ENCODE measurements at places on chromosomes 2 and 18.

GRCh38 chr2:101356521-101356920 lies 30.8 kb downstream of the CREG2 start:
- DNase-seq: no peak

GRCh38 chr18:54466248-54467005 lies 108.7 kb downstream of the C18orf54 start:
- DNase-seq: no peak

DNA sequence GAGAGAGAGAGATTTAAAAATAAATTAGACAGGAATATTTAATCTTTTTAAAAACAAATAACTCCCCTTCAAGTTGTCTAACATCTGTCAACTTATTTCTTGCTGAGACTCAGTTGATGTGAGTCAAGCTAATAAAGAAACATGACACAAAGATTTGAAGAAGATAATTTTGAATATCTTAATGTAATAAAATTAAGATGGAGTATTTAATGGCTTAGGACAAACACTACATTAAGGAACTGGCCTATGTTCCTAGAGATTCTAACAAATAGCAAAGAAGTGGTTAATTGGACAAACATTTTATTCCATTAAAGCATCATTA lies 134.0 kb downstream of the INSIG2 start:
- DNase-seq: no peak

DNA sequence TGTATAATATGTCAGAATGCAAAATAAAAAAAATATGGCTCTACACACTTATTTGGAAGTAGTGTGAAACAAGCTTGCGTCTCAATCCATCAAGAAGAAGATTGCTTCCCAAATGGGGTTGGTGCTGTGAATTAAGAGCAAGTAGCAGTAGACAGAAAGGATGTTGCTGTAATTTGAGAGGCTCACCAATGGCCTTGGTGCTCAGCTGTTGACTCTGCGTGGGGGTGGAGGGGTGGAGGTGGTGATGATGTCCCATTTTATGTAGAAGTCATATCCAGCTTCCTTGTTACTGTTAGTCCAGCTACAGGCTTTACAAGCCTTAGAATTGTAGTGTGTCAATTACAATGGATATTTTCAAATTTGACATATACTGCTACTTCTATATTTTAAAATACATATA lies 223.4 kb upstream of the RND3 start:
- no peak for DNase-seq

DNA sequence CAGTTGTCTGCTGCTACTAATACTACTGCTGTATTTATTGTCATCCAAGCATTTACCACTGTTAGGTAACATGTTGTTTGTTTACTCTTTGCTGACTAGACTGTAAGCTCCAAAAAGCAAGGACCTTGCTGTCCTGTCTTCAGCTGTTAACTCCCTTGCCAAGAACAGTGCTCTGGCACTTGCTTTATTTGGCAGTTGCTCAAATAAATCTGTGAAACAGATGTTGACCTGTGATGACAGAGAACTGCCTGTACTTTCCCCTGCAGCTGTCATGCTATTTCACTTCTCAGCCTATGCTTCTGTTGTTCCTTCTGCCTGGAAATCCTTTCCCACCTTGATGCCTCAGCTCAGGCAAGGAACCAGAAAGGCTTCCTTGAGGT lies 181.2 kb downstream of the ATAD2B start:
- no peak for DNase-seq

GRCh38 chr2:201900362-201900761 lies 94.0 kb downstream of the CDK15 start:
- no peak for DNase-seq

GRCh38 chr2:75525434-75526310 lies 35.1 kb downstream of the EVA1A start:
- no peak for DNase-seq

- DNase-seq: no peak
Observed at GRCh38 chr2:127140538-127140937, 33.6 kb upstream of the BIN1 start.

GRCh38 chr2:205235434-205235833 lies 446.9 kb upstream of the NRP2 start:
- no peak for DNase-seq

GRCh38 chr2:60504049-60504448 lies 49.4 kb downstream of the BCL11A start:
- DNase-seq: no peak

DNA sequence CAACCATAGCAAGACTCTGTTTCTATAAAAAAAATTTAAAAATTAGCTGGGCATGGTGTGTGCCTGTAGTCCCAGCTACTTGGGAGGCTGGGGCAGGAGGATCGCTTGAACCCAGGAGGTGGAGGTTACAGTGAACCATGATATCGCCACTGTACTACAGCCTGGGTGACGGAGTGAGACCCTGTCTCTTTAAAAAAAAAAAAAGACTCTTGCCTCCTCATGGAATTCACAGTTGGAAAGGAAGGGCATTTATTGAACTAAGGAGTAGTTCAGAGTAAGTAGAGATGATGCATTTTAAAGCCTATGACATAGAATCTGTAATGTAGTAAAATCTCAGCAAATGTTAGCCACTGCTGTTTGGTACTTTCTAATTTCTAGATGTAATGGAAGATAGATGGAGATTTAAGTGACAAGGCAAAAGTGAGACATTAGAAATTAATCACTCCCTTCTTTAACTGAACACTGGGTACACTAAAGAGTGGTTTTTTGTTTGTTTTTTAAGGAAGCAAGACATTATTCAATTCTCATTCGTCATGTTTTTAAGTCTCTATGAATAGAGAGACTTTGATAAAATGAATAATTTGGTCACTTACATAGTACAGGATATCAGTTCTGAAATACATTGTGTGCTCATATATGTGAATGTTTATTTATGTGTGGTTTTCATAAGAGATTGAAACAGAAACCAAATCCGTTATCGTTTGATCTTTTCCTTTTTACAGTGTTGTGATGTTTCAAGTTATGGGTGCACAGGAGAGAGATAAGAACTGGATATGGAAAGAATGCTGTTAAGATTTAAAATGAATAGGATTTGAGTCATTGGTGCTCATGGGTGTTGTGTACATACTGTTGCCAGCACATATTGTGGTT lies 186.1 kb upstream of the STON1 start:
- DNase-seq: no peak

DNA sequence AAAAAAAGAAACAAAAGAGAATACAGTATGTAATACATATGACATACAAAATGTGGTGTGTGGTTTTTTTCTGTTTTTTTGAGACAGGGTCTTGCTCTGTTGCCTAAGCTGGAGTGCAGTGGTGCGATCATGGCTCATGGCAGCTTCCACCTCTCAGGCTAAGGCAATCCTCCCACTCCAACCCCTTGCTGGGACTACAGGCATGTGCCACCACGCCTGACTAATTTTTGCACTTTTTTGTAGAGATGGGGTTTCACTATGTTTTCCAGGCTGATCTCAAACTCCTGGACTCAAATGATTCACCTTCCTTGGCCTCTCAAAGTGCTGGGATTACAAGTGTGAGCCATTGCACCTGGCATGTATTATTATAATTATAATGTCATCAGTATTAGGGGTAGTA lies 38.9 kb downstream of the DHX57 start:
- DNase-seq: no peak

GRCh38 chr18:8982416-8983183 lies 119.9 kb upstream of the NDUFV2 start:
- DNase-seq: no peak

GRCh38 chr2:48558456-48558855 lies 28.5 kb downstream of the STON1 start:
- DNase-seq: no peak

DNA sequence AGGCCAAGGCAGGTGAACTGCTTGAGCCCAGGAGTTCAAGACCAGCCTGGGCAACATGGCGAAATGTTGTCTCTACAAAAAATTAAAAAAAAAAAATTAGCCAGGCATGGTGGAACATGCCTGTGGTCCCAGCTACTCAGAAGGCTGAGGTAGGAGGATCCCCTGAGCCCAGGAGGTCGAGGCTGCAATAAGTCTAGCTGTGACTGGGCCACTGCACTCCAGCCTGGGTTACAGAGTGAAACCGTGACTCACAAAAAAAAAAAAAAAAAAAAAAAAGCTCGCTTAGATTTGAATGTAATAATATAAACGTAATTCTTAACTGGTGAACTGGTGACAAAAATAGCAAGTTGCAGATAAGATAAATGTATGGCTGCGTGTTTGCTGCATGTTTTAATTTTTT lies 56.5 kb downstream of the TFCP2L1 start:
- DNase-seq: no peak

GRCh38 chr2:200650195-200650594 lies 64.4 kb downstream of the AOX1 start:
- no peak for DNase-seq

DNA sequence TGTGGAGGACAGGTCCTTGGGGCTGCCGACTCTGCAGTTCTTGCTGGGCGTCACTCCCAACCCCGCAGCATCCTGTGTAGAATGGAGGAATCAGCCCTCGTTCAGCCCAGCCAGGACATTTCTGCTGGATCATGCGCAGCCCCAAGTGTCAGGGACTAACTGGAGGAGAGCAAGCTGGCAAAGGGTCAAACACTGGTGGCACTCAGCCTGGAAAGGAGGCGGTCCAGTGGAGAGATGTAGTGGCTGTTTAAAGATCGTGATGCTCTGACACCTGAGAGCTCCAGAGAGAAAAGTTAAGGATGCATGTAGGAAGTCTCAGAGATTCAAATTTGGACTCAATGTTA lies 63.6 kb upstream of the SH3RF3 start:
- DNase-seq: no peak

GRCh38 chr2:176390276-176391147 lies 121.3 kb downstream of the MTX2 start:
- no peak for DNase-seq

DNA sequence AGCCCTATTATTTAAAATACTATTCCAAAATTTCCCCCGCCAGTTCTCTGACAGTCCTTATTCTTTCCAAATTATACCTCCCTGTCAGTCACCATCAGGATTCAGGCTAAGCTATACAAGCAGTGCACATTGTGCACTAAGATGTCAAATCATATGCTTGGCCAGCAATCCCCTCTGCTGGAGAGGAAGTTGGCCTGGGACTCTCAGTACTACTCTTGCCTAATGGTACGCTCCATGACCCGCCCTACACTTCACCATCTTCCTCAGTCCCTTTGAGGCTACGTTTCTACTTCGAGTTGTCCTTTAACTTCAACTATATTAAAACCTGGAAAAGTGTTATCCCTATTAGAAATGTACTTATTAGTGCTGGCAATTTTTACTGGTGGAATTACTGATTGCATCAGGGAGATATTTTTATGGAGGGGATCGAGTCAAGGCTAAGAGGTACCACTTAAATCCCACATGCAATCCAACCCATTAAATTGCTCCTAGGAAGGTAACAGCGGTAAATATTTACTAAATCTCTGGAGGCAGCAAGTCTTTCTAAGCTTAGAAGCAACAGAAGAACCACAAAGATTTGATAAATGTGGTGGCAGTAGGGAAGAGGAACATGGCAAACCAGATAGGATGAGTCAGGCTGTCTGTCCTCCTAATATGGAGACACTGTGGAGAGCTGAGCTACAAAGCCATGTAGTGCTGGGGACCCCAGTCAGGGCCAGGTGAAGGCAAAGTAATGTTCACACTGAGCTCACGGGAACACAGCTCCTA lies 2.7 kb downstream of the USP40 start:
- no peak for DNase-seq

- no peak for DNase-seq
Observed at GRCh38 chr2:232420463-232421188, 14.0 kb downstream of the ALPG start.

DNA sequence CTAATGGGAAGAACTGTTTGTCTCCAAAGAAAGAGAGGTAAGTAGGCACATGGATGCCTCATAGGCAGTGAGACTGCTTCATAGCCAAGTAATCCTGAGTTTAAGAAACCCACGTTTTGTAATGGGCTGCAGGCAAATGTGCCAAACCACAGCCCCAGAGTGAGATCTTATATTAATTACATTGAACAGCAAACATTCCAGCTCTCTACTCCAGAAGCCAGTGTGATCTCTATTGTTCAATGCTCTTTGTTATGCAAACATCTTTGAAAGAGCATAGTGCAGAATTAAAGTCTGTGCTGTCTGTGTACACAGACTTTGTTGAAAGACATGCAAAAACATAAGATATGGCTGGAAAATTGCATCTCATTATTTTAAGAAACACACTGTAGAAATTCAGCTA lies 720.8 kb upstream of the REG3G start:
- no peak for DNase-seq

DNA sequence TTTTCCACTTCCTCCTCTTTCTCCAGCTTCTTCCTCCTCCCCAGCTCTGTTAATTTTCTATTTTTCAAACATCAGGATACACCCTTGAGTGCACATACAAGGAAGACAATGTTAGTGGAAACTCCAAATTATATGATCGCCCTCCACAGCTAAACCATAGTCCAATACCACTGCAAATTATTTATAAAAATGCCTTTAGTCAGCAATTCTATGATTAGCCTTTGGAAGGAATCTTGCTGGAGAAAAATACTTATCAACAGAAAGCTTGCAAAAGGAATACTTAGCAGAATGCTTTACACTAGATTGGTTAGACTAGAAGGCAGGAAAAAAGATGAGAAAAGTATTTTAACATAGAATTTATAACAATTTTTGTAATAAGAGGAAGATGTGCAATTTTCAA lies 178.9 kb downstream of the FAM124B start:
- DNase-seq: no peak

DNA sequence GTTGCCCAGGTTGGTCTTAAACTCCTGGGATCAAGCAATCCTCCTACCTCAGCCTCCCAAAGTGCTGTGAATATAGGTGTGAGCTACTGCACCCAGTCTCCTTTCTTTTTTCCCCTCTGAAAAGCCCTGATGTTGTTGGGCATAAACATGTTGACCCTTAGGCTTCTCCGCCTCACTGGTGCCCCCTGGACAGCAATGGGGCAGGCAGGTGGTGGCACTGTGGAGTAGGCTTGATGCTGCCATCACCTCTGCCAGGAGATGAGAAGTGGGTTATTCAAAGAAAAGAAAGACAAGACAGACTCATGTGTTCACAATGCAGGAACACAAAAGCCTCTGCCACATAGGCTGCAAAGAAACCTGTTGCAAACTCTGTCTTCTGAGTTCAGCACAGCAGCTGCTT lies 169.9 kb downstream of the EN1 start:
- DNase-seq: no peak

GRCh38 chr2:29290293-29291047 lies 175.3 kb downstream of the CLIP4 start:
- DNase-seq: no peak

DNA sequence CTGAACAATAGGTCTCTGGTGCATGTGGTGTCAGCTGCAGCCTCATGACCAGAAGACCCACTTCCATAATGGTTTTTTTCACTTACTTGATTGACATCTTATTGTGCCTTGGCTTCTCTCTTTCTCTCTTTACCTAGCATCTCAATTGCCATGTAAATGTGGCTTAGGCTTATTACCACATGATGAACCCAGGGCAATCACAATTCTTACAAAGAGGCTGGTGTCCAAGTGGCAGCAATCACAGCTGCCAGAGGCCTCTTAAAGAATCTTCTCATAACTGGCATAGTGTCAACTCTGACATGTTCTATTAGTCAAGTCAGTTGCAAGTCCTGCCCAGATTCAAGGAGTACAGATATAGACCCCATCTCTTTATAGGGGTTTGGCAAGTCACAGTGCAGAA lies 1224.8 kb downstream of the SUCLG1 start:
- no peak for DNase-seq

GRCh38 chr2:175234153-175234552 lies 52.6 kb upstream of the ATP5MC3 start:
- no peak for DNase-seq

GRCh38 chr2:234669621-234670020 lies 172.7 kb upstream of the ARL4C start:
- no peak for DNase-seq

Data from stimulated activated CD8-positive, alpha-beta memory T cell treated with anti-CD3 and anti-CD28 coated beads, Interleukin-4, amount 100 ng/mL, for 1 hour (primary cell).